T-helper 17 cell (primary cell): ENCODE measurements at places on chromosomes 12 and 14.

DNA sequence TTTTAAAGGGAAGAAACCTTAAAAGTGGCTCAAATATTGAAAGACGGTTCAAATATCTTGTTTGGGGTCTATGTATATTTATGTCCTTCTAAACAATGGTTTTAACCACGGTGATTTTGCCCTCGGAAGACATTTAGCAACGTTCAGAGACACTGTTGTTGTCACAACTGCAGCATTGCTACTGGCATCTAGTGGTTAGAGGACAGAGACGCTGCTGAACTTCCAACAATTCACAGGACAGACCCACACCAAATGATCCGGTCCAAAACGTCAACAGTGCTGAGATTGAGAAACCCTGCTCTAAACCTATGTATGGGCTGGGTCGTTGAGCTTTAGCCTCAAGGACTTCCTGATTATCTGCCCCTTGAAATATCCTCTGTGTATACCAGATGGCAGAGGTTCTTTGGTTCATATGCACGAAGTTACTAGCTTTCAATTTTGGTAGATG is 1.7 kb downstream of the ANGEL1 start:
- H3K4me3 ChIP-seq = peak overlapping the region; percentile 96

- H3K4me3 ChIP-seq = no peak overlapping the region
- no peak for DNase-seq
- no peaks in the 10 kb centered on the region for H3K4me1 ChIP-seq
- H3K36me3 ChIP-seq = no peaks in the 10 kb centered on the region
These were observed 69.9 kb upstream of the AVPR1A start for GRCh38 chr12:63220921-63221320.

DNA sequence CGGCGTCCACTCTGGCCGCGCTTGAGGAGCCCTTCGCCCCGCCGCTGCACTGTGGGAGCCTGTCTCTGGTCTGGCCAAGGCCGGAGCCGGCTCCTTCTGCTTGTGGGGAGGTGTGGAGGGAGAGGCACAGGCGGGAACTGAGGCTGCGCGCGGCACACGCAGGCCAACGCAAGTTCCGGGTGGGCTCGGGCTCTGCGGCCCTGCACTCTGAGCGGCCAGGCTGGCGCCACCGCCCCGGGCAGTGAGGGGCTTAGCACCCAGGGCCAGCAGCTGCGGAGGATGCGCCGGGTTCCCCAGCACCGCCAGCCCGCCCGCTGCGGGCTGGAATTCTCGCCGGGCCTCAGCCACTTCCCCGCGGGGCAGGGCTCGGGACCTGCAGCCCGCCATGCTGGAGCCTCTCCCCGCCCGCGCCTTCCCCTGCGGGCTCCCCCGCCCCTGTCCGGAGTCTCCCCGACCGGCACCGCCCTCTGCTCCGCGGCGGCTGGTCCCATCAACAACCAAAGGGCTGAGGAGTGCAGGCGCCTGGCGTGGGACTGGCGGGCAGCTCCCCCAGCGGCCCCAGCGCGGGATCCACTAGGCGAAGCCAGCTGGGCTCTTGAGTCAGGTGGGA is 921.2 kb upstream of the FOXG1 start:
- H3K36me3 ChIP-seq = no peaks in the 10 kb centered on the region
- H3K4me1 ChIP-seq = no peaks in the 10 kb centered on the region
- H3K27ac ChIP-seq = no peak overlapping the region

- H3K27me3 ChIP-seq = no peaks in the 10 kb centered on the region
- H3K27ac ChIP-seq = no peak overlapping the region
- no peaks in the 10 kb centered on the region for H3K36me3 ChIP-seq
- peak overlapping the region; percentile 61 for H3K4me3 ChIP-seq
- no peaks in the 10 kb centered on the region for H3K4me1 ChIP-seq
- no peak for DNase-seq
These were observed 274.7 kb downstream of the DAD1 start for GRCh38 chr14:22314183-22314820.

- H3K36me3 ChIP-seq = peaks cover 27% of the 10 kb centered on the region
- H3K4me1 ChIP-seq = peaks cover 41% of the 10 kb centered on the region
- DNase-seq = no peak
- H3K4me3 ChIP-seq = no peak overlapping the region
These were observed 141.3 kb downstream of the PRKCH start for GRCh38 chr14:61462566-61463193.

DNA sequence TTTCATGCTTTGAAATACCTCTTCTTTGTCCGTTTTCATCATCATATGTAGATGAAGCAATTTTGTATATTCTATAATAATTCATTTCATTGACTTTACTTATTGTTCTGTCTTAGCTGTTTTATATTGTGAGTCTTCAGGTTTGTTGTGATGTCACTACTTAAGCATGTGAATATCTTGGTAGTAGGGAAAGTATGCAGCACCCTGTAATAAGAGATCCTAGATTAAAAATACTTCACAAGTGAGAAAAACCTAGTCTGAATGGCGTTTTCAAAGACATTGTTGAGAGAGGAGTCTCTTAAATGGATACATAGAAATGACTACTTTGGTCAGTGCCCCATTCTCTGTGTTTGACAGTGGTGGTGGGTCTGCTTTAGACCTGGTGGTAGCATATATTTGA is 61.4 kb downstream of the SLC16A7 start:
- no peaks in the 10 kb centered on the region for H3K27me3 ChIP-seq
- H3K27ac ChIP-seq = no peak overlapping the region
- H3K4me1 ChIP-seq = peaks cover 17% of the 10 kb centered on the region
- DNase-seq = no peak

- H3K27me3 ChIP-seq = peaks cover 7% of the 10 kb centered on the region
- DNase-seq = no peak
These were observed 258.6 kb downstream of the KTN1 start for GRCh38 chr14:55838529-55839052.

DNA sequence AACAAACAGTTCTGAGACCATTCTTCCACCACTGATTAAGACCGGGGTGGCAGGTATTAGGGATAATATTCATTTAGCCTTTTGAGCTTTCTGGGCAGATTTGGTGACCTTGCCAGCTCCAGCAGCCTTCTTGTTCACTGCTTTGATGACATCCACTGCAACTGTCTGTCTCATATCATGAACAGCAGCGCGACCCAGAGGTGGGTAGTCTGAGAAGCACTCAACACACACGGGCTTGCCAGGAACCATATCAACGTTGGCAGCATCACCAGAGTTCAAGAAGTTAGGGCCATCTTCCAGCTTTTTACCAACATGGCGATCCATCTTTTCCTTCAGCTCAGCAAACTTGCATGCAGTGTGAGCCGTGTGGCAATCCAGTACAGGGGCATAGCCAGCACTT is 16.9 kb downstream of the AEBP2 start:
- no peak overlapping the region for H3K27ac ChIP-seq
- H3K27me3 ChIP-seq = no peaks in the 10 kb centered on the region
- DNase-seq = no peak
- H3K4me1 ChIP-seq = peaks cover 43% of the 10 kb centered on the region
- no peak overlapping the region for H3K4me3 ChIP-seq
- no peaks in the 10 kb centered on the region for H3K36me3 ChIP-seq

GRCh38 chr14:65958664-65959562 is 527.3 kb upstream of the CCDC196 start:
- H3K36me3 ChIP-seq = no peaks in the 10 kb centered on the region
- DNase-seq = no peak
- peaks cover 21% of the 10 kb centered on the region for H3K4me1 ChIP-seq

GRCh38 chr12:108327621-108328344 is 11.3 kb downstream of the CMKLR1 start:
- H3K4me1 ChIP-seq = no peaks in the 10 kb centered on the region
- H3K36me3 ChIP-seq = peaks cover 2% of the 10 kb centered on the region
- DNase-seq = no peak
- H3K27me3 ChIP-seq = peaks cover 24% of the 10 kb centered on the region

- no peaks in the 10 kb centered on the region for H3K27me3 ChIP-seq
- no peaks in the 10 kb centered on the region for H3K4me1 ChIP-seq
- H3K36me3 ChIP-seq = peaks cover 2% of the 10 kb centered on the region
- no peak for DNase-seq
- H3K4me3 ChIP-seq = no peak overlapping the region
These were observed 53.8 kb downstream of the HRK start for GRCh38 chr12:116827432-116827831.

- no peak overlapping the region for H3K27ac ChIP-seq
- H3K27me3 ChIP-seq = peaks cover 34% of the 10 kb centered on the region
- H3K36me3 ChIP-seq = no peaks in the 10 kb centered on the region
- no peak overlapping the region for H3K4me3 ChIP-seq
- no peaks in the 10 kb centered on the region for H3K4me1 ChIP-seq
- no peak for DNase-seq
These were observed 306.9 kb downstream of the AACS start for GRCh38 chr12:125372085-125372484.

DNA sequence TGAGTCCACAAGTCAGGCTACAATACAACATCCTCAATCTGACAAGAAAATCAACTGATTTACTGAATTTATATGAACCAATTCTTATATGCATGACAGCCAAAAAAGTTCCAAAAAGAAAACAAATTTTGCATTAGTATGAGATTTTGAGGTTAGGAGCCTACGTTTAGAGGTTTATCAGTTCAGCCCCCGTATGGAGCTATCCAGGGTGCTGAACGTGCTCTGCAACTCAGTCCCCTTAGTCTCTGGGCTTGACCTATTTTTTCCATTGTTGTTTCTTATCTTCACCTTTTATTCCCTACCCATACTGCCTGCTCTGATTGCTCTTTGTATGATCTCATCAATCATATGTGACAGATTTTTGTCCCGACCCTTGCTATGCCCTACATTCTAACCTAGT is 693.0 kb downstream of the NRXN3 start:
- H3K4me1 ChIP-seq = no peaks in the 10 kb centered on the region
- no peaks in the 10 kb centered on the region for H3K27me3 ChIP-seq
- no peaks in the 10 kb centered on the region for H3K36me3 ChIP-seq

GRCh38 chr14:63892265-63892664 is 39.5 kb downstream of the SYNE2 start:
- DNase-seq = no peak
- H3K27me3 ChIP-seq = no peaks in the 10 kb centered on the region
- H3K4me3 ChIP-seq = no peak overlapping the region
- no peaks in the 10 kb centered on the region for H3K36me3 ChIP-seq
- H3K27ac ChIP-seq = no peak overlapping the region

DNA sequence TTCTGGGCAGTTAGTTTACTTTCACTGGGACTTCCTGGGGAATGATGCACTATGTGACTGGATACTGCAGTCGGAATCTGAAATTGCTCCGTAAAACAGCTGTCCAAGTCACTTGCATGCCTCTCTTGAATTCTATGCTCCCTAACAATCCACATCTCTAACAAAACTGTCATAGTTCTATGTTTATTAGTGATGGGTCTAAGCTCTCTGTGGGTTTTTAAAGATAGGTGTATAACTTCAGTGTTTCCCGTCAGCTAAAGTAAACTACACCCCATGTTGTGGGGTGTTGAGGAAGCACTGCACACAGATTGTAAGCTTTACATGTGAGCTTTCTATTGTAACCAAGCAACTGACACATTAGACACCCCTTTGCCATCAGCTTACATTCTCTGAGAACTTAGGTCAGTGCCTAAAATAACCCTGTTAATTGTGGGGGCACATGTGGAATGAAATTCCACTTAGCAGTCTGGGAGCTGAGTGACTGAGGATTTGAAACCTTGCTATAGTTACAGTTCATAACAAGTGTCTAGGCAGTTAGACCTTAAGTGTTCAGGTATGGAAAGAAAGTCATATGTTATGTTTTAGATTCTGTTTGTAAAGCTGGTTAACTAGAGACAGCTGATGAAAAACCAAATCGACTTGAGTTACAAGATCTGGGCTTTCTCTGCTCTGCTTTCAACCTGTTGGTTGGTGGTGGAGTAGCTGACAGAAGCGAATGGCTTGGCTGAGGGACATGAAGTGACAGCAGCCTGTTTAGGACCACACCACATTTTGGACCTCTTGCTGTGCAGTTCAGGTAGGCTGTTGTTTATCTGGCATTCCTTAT is 165.7 kb downstream of the AKAP6 start:
- DNase-seq = no peak
- no peaks in the 10 kb centered on the region for H3K4me1 ChIP-seq
- no peak overlapping the region for H3K27ac ChIP-seq
- H3K27me3 ChIP-seq = peaks cover 6% of the 10 kb centered on the region
- H3K36me3 ChIP-seq = no peaks in the 10 kb centered on the region

GRCh38 chr14:63387711-63388110 is 69.0 kb upstream of the GPHB5 start:
- no peak overlapping the region for H3K27ac ChIP-seq
- H3K36me3 ChIP-seq = peaks cover 11% of the 10 kb centered on the region
- no peak overlapping the region for H3K4me3 ChIP-seq
- no peak for DNase-seq
- H3K4me1 ChIP-seq = peaks cover 12% of the 10 kb centered on the region
- H3K27me3 ChIP-seq = no peaks in the 10 kb centered on the region

GRCh38 chr12:122413516-122414404 is 8.7 kb downstream of the CLIP1 start:
- no peaks in the 10 kb centered on the region for H3K27me3 ChIP-seq
- peak overlapping the region; percentile 77 for H3K27ac ChIP-seq
- no peak for DNase-seq
- peaks cover 3% of the 10 kb centered on the region for H3K36me3 ChIP-seq

DNA sequence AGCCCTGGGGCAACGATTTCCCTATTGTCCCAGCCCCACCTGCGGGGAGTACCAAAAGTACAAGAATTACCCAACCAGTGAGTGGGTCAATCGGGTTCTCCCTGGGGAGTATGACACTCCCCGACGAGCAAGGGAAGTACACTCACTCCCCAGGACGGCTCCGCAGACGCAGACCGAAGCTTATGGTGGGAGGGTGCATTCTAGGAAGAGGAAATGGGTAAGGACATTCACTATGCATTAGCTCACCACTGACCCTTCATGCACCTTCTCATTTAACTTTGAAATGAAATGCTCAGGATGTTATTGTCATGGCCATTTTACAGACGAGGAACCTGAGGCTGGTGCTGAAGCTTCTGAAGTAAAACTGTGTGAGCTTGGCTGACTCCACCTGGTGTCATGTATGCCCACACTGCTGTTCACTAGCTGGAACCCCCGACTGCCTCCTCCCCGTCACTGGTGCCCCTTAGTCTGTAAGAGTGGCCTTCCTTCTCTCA is 45.8 kb upstream of the TMED10 start:
- no peaks in the 10 kb centered on the region for H3K36me3 ChIP-seq
- H3K27ac ChIP-seq = no peak overlapping the region
- no peak for DNase-seq
- peaks cover 14% of the 10 kb centered on the region for H3K4me1 ChIP-seq
- no peaks in the 10 kb centered on the region for H3K27me3 ChIP-seq

GRCh38 chr12:105960319-105961083 is 178.3 kb downstream of the NUAK1 start:
- H3K27ac ChIP-seq = no peak overlapping the region
- H3K4me3 ChIP-seq = no peak overlapping the region
- peaks cover 25% of the 10 kb centered on the region for H3K27me3 ChIP-seq

GRCh38 chr12:3538466-3539030 is 47.5 kb downstream of the PRMT8 start:
- no peaks in the 10 kb centered on the region for H3K4me1 ChIP-seq
- H3K36me3 ChIP-seq = no peaks in the 10 kb centered on the region
- H3K27me3 ChIP-seq = peaks cover 29% of the 10 kb centered on the region
- DNase-seq = no peak
- H3K27ac ChIP-seq = no peak overlapping the region
